ENCODE measurements at places on chromosomes 13 and 19.

DNA sequence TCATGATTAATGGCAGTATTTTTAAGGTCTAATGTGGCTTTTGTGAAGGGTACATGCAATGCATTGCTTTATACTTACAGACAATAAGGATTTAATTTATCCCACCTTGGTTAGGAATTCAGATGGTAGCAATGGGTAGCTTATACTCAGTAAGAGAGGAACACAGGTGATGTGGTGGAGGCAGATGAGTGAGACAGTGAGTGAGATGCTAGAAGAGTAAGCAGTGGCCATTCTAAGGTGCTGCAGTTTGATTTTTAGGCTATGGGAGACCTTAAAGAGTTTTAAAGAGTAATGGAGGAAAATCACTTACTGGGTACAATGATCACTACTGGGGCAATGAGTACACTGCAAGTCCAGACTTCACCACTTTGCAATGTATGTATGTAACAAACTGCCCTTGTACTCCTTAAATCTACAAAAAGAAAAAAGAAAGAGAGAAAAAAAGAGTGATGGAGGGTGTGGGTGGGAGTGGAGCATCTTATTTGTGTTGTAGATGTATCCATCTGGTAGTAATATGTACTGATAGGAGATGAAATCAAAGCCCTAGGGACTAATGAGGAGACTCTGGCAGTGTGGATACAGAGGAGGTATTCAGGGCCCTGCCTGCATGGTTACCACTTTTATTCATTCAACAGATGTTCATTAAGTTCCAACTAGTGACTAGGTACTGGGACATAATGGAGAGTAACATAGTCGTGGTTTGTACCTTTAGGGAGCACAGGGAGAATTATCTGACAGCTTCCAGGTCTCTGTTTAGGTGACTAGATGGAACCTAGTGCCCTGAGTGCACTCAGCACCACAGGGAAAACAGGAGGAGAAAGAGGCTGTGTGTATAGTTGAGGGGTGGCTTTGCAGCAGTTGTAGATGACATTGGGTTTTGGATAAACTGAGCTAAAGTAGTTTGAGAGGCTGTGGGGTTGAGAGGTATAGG lies 99.0 kb downstream of the GPC6 start:
- no peak for DNase-seq

DNA sequence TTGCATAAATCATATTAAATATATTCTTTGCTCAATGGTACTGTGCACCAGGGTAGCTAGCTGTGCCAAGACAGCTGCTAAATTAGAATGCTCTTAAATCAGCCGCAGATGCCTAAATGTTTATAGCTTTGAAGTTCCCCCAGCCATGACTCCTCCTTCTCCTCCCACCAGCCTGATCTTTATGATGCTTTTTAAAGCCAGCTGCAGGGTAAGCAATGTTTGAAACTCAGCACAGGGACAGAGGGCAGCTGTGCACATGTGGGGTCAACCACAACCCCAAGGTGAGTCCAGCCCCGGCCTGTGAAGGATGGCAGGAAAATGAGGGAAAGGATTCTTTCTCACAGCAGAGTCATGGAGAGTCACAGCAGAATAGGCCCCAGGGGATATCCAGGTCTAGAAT lies 635.7 kb downstream of the UQCRFS1 start:
- DNase-seq = no peak

DNA sequence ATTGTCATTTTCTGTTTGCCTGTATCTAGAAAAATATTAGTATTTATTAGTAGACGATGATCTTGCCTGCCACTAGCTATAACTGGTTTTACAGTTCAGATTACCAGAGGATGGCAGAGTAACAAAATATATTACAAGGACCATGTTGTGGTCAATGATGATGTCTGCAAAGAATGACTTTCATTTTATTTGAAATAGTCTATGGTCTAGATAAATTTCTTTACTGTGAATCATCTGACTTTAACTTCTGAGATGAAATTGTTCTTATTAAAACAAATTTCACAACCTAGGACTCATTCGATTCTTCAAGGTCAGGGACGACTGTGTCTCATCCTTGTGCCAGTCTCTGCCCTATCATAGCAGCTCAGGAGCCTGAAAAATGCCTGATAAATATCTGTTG lies 637.8 kb upstream of the KLF12 start:
- no peak for DNase-seq

GRCh38 chr13:25771641-25772478 lies 280.0 kb downstream of the SHISA2 start:
- no peak for DNase-seq

DNA sequence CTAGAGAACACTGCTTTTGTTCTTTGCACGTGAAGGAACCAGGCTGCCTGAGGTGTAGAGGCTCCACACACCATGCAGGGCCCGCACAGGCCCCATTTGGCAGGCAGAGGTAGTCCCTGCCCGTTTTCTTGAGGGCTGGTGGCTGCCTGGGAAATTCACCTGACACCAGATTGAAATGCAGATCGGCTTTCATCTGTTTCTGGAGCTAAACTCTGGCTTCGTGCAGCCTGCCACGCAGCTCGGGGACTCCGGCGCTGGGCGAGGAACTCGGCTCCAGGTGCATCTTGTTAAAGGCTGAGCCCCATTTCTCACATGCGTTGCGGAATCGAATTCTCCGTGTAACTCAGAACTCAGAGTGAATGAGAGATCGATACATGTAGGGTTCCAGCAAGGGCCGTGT lies 37.7 kb downstream of the ATP11A start:
- no peak for DNase-seq

GRCh38 chr13:49633710-49634109 lies 5.4 kb downstream of the ARL11 start:
- no peak for DNase-seq

DNA sequence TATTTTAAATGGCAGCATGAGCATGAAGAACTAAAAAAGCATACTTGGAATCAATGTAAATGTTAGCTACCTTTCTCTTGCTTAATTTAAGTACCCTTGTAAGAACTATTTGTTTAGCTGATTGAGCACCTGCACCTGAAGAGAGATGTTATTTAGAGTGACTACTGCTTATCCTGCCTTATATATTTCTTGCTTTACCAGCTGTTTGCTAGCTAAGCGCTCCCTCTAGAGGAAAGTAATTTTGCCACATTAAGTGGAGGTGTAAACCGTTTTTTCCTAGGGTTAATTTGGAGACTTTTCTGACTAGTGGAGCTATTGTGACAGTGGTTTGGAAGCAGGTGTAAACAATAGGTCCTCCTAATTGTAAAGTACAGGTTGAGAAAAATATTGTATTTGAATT lies 19.4 kb upstream of the PSG2 start:
- DNase-seq = no peak

DNA sequence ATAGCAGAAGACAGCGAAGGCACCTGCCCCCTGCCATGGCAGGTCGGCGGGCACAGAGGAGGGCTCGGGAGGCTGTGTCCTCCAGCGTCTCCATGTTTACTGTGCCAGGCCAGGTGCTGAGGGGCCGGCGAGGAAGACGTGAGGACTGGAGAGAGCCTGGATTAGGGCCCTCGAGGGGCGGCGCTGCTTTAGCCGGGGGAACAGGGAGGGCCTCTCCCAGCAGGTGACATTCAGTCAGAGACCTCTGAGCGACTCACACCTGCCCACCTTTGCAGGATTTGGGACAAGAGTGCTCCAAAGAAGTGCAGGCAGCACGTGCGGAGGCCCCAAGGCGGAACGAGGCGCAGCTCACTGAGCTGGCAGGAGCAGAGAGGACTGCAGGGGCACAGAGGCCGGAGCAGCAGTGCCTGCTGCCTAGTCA lies 17.6 kb downstream of the KDM4B start:
- no peak for DNase-seq

DNA sequence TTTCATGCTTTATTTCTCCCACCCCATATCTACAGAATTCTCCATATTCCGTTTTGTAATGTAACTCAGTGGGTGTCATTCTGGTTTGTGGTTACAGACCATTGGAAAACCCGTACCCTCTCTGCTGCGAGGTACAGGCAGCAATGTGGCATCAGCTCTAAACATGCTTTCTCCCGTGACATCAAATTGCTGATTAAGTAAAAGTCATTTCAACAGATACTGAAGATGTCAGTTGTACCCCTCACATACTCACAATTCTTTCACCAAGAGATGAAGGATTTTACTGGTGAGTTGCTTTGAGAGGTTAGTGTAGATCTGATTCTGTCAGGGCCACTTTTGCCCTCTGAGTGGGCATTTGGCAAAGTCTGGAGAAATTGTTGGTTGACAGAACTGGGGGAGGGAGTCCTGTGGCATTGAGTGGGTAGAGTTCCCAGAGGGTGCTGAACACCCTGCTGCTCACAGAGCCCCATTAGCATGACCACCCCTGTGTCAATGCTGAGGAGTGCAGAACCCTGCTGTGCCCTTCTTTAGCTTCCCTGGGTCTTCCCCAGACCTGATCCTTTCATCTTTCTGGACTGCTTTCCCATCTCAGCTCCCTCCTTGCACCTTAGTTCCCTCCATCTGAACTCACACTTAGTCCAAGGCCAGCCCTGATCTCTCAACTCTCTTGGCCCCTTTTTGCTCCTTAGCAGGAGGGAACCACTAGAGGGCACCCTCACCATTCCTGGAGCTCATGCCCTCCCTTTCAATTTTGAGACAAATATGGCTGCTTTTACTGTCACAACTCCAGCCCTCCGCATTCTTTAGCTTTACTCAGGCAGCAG lies 39.9 kb upstream of the CEACAM8 start:
- no peak for DNase-seq

- no peak for DNase-seq
Measured at GRCh38 chr13:23506071-23506806, 64.0 kb upstream of the TNFRSF19 start.

GRCh38 chr13:24176351-24177101 lies 16.0 kb downstream of the SPATA13 start:
- peak; percentile 73 for DNase-seq

DNA sequence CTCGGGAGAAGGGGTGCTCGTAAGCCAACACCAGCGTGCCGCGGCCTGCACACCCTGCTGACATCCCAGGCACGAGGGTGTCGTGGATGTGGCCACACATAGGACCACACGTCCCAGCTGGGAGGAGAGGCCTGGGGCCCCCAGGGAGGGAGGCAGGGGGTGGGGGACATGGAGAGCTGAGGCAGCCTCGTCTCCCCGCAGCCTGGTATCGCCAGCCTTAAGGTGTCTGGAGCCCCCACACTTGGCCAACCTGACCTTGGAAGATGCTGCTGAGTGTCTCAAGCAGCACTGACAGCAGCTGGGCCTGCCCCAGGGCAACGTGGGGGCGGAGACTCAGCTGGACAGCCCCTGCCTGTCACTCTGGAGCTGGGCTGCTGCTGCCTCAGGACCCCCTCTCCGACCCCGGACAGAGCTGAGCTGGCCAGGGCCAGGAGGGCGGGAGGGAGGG lies 2.4 kb downstream of the IZUMO4 start:
- DNase-seq = no peak

DNA sequence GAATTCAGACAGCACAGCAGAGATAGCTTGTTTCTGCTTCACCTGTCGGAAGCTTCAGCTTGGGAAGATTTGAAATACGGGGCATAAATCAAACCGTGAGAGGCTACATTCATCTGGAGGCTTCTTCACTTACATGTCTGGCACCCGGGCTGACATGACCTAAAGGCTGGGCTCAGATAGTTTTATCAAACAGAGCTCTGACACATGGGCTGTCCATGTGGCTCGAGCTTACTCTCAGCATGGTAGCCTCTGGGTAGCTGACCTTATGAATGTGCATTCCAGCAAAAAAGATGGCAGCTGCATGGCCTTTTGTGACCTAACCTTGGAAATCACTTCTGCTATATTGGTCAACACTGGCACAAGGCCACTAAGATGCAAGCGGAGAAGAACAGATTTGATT lies 414.5 kb downstream of the NDFIP2 start:
- no peak for DNase-seq

DNA sequence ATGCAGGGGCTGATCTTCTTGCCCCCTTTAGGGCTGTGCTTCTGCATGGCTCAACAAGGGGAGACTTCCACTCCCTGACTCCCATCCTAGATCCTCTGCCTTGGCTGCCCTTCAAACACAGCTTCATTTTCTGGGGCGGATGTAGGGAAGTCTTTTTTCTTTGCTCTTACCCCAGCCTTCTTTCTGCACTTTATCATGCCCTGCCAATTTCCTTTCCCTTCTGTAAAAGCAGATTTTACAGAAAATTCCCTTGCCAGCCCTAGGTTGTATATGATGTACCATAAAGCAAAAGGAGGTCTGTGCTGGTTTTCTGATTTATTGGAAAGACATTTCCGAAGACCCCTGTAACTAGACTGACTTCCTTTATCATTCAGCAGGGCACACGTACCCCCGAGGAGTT lies 283.4 kb downstream of the SHISA2 start:
- DNase-seq = no peak

DNA sequence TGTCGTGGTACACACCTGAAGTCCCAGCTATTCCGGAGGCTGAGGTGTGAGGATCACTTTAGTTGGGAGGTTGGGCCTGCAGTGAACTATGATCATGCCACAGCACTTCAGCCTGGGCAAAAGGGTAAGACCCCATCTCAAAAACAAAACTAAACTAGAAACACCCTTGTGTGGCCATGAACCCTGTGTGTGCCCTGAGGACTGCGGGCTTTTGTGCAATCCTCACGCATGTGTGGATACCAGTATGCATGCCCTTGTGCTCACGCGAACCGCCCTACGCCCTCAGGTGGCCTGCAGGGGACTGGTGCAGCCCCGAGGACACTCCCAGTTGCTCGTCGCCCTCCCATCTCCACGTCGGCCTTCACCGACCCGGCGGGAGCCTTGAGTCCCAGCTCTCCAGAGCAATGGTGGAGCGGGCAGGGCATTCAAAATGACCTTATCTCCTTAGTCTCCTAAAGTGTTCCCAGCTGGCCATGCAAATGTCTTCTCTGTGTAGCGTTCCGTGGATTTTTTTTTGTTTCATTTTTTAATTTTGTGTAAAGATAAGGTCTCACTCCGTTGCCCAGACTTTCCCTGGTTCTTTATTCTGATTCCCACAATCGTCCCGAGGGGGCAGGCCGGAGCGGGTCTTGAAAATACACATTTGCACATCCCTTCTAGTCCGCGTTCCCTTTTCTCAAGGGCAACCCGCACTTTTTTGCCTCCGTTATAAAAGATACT lies 868 bp upstream of the EGLN2 start:
- peak; percentile 64 for DNase-seq

DNA sequence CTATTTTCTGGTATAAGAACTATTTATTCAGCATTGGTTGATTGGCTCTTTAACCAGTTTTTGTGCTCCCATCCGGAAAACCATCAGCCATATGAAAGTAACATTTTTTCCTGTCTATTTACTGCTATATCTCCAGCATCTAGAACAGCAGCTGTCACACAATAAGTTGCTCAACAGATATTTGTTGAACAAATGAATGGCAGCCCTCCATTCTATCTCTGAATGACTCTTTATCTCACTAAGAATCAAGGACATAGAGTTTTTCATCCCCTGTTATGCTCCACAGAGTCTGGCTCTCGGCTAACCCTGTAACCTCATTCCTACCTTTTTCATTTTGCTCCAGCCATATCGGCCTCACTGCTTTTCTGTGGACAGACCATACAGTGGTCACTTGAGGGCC lies 145.5 kb downstream of the SLITRK6 start:
- no peak for DNase-seq

DNA sequence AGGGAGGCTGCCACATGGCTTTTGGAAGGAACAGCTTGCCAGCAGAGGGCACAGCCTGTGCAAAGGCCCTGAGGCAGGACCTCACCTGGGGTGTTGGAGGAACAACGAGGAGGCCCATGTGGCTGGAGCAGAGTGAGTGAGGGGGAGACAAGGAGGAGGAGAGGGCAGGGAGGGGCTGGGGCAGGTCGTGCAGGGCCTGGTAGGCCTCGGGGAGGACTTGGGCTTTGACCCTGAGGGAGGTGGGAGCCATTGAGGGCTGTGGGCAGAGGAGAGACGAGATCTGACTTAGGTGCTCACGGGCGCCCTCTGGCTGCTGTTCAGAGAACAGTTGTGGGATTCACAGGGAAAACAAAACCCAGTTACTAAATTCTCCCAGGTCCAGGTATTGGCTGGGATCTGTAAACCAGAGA lies 25.2 kb downstream of the ZNRF4 start:
- DNase-seq = no peak
